ENCODE measurements at places on chromosomes 3 and 15. TPM values are rescaled to one million over a fixed set of nuclear protein-coding genes. Genes with fewer than 3 reads are reported as not detected.

- H3K36me3 ChIP-seq: no peaks in the 10 kb centered on the region
- DNase-seq: no peak
- H3K4me3 ChIP-seq: no peak overlapping the region
- H3K27ac ChIP-seq: no peak overlapping the region
Observed at GRCh38 chr15:101378171-101378755, 83.2 kb upstream of the SNRPA1 start.

GRCh38 chr3:177887475-177887874 is 648.8 kb upstream of the KCNMB2 start:
- H3K4me1 ChIP-seq: peaks cover 4% of the 10 kb centered on the region
- no peaks in the 10 kb centered on the region for H3K27me3 ChIP-seq
- no peak for DNase-seq
- H3K4me3 ChIP-seq: no peak overlapping the region
- H3K36me3 ChIP-seq: no peaks in the 10 kb centered on the region

DNA sequence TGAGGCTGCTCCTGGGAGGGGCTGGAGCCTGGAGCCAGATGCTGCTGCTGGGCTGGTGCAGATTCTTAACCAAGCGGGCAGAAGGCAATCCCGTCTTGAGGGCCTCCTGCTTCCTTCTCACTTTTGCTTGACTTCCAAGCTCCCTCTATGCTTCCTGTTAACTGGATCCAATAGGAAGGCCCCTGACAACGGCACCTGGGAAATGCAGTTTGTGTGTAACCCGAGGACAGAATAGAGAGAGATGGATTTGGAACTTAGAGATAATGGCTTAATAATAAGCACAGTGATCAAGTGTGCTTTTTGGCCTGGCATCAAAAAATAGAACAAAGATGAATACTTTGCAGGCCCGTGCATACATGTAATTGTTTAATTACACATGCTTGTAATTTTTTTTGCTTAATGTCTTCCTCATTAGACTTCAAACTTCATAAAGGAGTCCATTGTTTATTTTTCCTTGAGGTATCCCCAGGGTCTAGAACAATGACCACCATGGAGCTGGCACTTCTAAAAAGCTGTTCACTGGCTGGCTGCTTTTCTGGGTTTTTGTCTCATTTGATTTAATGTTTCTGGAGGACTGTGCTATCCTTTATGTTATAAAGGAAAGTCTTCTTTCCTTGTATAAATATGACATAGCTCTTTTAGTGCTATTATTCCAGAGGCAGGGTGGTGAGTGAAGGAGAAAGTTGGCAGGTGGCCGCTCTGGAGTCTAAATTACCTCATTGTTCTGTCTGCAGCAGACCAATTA is 63.3 kb upstream of the MITF start:
- no peak for DNase-seq
- H3K4me1 ChIP-seq: no peaks in the 10 kb centered on the region
- no peak overlapping the region for H3K27ac ChIP-seq
- no peaks in the 10 kb centered on the region for H3K27me3 ChIP-seq

DNA sequence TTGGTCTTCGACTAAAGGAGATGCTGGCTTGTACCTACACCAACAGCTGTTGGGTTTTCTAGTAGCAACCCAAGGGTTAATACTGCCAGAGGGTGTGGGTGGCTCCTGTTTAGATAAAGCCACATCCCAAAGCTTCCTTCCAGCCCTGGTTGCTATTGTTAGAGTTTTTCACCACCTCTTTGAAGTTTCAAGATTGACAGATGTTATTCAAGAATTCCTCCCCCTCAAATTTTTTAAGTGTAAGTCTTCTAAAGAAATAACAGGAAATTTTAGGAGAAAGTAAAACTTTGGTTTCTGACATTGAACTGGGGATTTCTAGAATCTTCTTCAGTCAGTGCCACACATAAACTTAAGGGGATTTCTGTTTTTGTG is 60.9 kb downstream of the TGFBR2 start:
- no peaks in the 10 kb centered on the region for H3K27me3 ChIP-seq
- peaks cover 63% of the 10 kb centered on the region for H3K4me1 ChIP-seq
- peaks cover 8% of the 10 kb centered on the region for H3K36me3 ChIP-seq
- no peak overlapping the region for H3K4me3 ChIP-seq
- peak overlapping the region; percentile 63 for H3K27ac ChIP-seq

Gene SEMA3B
- 2.0 TPM for total RNA-seq

Gene KIF7
- 9.5 TPM for total RNA-seq

All from A673 (cell line).